ENCODE measurements at places on chromosomes 5 and 9. TPM values are rescaled to one million over a fixed set of nuclear protein-coding genes. Genes with fewer than 3 reads are reported as not detected.

Gene SV2C
- 0.22 TPM for total RNA-seq

Gene PSD2
- not detected for total RNA-seq

Gene PCDHGB3
- total RNA-seq, result 6.3 TPM

Gene SH3TC2
- total RNA-seq, result 1.4 TPM

Gene TLX3
- not detected for total RNA-seq

Gene CDH18
- total RNA-seq, result not detected

Gene FABP6
- total RNA-seq, result 12.2 TPM

Gene FOXI1
- total RNA-seq, result not detected

Gene SHOC1
- not detected for total RNA-seq

Gene DMRT3
- total RNA-seq, result not detected

Gene GABRA6
- total RNA-seq, result not detected

Gene SLC12A7
- 31.3 TPM for total RNA-seq

Gene GFRA3
- total RNA-seq, result 0.30 TPM

Gene PCDHA6
- 1.1 TPM for total RNA-seq

Gene OLFM1
- total RNA-seq, result 17.8 TPM

Gene N4BP3
- total RNA-seq, result 4.6 TPM

Gene TLN1
- 397 TPM for total RNA-seq

Gene KCNIP1
- 2.4 TPM for total RNA-seq
